ENCODE measurements at places on chromosomes 6 and 20. TPM values are rescaled to one million over a fixed set of nuclear protein-coding genes. Genes with fewer than 3 reads are reported as not detected.
A peak's percentile ranks its signal among the peaks of the same experiment; 100 is the strongest.

Gene SLC35D3
- not detected for total RNA-seq

- H3K27ac ChIP-seq, result peak overlapping the region; percentile 86
- H3K27me3 ChIP-seq, result no peaks in the 10 kb centered on the region
- peaks cover 7% of the 10 kb centered on the region for H3K36me3 ChIP-seq
- H3K4me3 ChIP-seq, result peak overlapping the region; percentile 88
Measured at GRCh38 chr6:70413992-70414494, 735 bp downstream of the FAM135A start.

GRCh38 chr20:9300534-9300933 lies 213.9 kb upstream of the LAMP5 start:
- no peaks in the 10 kb centered on the region for H3K36me3 ChIP-seq
- H3K4me3 ChIP-seq, result no peak overlapping the region
- no peaks in the 10 kb centered on the region for H3K4me1 ChIP-seq
- DNase-seq, result no peak
- no peaks in the 10 kb centered on the region for H3K27me3 ChIP-seq

DNA sequence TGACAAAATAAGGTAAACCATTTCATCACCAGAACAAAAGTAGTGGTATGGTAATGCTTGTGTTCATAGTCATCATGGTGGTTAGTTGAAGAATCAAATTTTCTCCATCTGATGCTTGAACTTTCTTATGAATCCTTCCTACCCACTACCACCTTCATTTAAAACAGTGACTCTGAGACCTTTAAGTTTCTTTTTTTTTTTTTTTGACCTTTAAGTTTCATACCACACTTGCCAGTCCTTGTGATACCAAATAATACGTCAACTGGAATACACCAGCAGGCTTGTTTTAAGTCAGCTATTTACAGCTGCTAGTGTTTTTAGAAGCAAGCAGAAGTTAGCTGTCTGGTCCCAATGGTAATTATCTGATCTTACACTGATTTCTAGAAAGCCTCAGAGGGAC lies 413.4 kb upstream of the SOX4 start:
- peaks cover 8% of the 10 kb centered on the region for H3K36me3 ChIP-seq
- no peak overlapping the region for H3K4me3 ChIP-seq
- H3K4me1 ChIP-seq, result no peaks in the 10 kb centered on the region
- no peaks in the 10 kb centered on the region for H3K27me3 ChIP-seq

GRCh38 chr6:149254253-149254652 lies 63.3 kb upstream of the TAB2 start:
- no peak for DNase-seq
- peaks cover 6% of the 10 kb centered on the region for H3K36me3 ChIP-seq
- H3K27me3 ChIP-seq, result no peaks in the 10 kb centered on the region
- H3K4me3 ChIP-seq, result no peak overlapping the region

- H3K4me3 ChIP-seq, result no peak overlapping the region
- no peak overlapping the region for H3K27ac ChIP-seq
- no peaks in the 10 kb centered on the region for H3K36me3 ChIP-seq
- no peaks in the 10 kb centered on the region for H3K27me3 ChIP-seq
- peak; percentile 34 for DNase-seq
Measured at GRCh38 chr6:130843575-130844320, 16.5 kb downstream of the SMLR1 start.

DNA sequence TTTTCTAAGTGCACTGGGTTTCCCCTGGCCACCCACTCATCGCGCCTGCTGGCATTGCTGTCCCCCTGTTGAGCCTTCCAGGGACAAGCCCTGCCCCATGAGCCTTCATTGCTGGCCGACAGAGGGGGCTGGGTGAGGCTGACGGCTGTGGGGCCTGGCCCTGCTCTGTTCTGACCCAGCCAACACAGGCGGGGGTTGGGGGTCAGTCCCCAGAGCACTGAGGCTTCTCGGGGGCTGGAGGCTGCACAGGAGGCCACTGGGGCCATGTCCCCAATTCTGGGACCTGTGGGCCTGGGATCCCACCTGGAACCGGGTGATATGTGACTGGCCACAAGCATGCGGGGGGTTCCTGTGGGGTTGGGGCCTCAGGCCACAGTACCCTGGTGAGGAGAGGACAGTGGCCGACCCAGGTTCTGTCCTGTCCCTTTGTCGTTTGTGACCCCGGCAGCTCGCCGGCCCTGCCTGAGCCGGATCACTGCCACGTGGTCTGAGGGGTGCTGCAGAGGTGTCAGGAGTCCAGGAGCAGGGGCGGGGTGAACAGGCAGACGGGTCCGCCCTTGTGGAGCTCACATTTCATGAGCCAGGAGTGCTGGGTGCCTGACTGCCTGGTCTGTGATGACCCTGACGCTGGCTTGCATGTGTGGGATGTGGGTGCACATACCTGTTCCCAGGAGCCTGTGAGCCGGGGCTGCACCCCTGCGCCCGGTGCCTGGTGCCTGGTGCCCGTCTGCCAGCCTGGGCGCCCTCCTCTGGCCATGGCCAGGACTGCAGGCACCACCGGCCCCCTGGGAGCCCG lies 2.1 kb upstream of the COL20A1 start:
- peaks cover 3% of the 10 kb centered on the region for H3K36me3 ChIP-seq
- peak; percentile 66 for DNase-seq
- no peak overlapping the region for H3K4me3 ChIP-seq

- peaks cover 25% of the 10 kb centered on the region for H3K36me3 ChIP-seq
- no peak for DNase-seq
- H3K27me3 ChIP-seq, result no peaks in the 10 kb centered on the region
- H3K4me3 ChIP-seq, result no peak overlapping the region
- H3K27ac ChIP-seq, result no peak overlapping the region
Measured at GRCh38 chr6:57063847-57064246, 17.4 kb downstream of the KIAA1586 start.

GRCh38 chr6:169623343-169623742 lies 78.5 kb downstream of the WDR27 start:
- H3K27ac ChIP-seq, result no peak overlapping the region
- no peaks in the 10 kb centered on the region for H3K4me1 ChIP-seq
- no peak overlapping the region for H3K4me3 ChIP-seq

Gene GTF2H4
- 30.0 TPM for total RNA-seq

All from activated CD8-positive, alpha-beta T cell treated with anti-CD3 and anti-CD28 coated beads, Interleukin-2, amount 10 ng/mL, durations not matched to agents 7 days and 5 days (primary cell).